ENCODE measurements at places on chromosomes 11 and 22.

DNA sequence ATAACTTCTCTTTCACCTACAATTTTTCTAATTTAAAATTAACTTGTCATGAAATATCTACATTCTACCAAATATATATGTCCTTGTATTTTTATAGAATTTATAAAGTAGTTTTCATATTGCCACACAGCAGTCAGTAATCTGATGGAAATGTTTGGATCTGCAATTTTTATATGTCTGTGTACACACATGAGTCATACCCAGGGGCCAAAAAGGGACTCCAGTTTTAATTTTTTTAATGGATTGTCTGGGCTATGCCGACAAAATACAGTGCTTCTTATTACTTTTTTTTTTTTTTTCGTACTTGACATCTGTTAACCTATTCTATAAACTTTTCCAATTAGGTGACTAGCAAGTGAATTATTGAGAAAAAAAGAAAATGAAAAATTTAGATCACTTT is 6.3 kb downstream of the GUCY1A2 start:
- no peak for DNase-seq

DNA sequence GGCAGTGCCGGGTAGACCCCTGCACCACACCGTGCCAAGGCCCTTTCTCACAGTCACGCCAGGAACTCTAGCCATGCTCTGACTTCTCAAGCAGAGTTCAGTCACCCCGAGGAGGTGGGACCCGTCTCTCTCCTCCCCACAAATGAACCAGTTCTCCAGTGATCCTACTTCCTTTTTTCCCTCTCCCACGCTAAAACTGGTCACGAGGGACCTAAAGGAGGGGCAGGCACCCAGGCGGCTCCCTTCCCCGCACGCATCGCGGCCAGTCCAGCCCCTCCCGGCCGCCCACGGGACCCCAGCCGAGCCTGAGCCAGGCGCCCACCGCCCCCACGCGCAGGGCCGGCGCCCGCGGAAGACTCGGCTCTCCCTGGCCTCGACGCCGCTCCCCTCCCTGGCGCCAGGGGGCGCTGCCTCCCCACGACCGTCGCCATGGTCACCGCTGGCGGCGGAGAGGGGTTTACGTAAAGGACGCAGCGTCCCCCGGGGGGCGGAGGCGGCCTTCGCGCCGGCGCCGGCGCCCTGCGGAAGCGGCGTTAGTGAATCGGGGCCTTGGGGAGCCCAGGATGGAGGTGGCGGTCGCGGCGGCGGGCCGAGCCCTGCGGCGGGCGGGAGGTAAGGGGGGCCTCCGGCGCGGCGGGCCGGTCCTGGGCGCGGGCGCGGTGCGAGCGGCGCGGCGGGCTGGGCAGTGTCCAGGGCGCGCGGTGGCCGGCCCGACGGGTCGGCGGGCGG is at the start of gene DAGLA:
DAGLA (plus strand) TSS at position 499 of the 729 bp plus-strand sequence. CDS start 39,765 bp downstream, outside the sequence.
- peak; percentile 85 for DNase-seq

DNA sequence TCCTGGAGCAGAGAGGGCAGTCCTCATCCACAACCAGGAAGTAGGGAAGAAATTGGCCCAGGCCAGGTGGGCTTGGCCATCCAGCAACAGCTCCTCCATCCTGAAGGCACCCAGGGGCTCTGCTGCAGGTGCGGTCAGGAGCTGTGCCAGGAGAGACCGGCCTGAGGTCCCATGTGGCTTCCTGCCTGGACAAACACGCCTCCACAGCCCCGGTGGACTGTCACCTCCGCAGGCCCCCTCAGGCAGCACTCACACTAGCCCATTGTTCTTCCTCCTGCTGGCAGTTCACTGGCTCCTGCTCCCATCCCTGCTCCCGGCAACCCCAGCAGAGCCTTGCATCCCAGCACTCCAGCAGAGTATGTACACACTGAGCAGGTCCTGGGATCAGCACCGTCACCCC is 16.0 kb upstream of the POU2AF1 start:
- DNase-seq: no peak

GRCh38 chr22:19715188-19715930 is 1.1 kb downstream of the SEPTIN5 start:
- DNase-seq: no peak

- DNase-seq: no peak
Measured at GRCh38 chr22:29744902-29745301, 21.9 kb downstream of the ZMAT5 start.

DNA sequence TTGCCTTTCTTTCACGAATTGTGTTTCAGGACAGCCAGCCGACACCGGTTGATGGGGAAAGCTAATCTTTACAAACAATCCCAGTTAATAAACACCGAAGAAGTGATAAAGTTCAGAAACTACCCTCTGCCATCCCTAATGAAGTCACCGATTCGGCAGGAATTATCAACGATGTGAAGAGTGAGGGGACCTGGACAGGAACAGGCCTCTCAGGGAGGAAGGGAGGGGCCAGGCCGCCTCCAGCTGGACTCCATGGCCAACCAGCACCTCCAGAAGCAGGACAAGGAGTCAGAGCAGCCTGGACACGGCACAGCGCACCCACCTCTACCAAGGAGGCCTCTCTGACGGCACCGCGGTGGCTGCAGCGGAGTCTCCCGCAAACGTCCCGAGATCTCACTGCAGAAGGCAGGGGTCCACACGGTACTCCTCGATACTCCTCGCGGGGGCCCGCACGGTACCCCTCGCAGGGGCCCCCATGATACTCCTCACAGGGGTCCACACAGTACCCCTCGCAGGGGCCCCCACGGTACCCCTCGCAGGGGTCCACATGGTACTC is 3.9 kb downstream of the TOLLIP start:
- DNase-seq: no peak

DNA sequence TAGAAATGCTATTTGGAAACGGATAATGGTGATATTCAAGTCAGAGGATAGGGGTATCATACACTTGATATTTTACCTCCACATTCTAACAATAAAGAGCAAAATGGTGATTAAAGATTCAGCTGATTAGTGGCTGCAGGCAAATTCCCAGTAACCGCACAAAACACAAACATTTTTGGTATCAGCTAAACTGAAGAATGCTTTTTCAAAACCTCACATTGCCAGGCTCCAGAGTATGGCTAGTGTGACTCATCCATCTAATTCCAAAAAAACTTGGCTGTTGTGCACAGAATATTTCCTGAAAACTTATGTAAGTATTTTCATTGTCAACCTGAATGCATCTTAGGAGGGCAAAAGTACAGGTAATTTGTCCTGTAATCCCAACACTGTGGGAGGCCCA is 10.9 kb downstream of the SRPRA start:
- no peak for DNase-seq

DNA sequence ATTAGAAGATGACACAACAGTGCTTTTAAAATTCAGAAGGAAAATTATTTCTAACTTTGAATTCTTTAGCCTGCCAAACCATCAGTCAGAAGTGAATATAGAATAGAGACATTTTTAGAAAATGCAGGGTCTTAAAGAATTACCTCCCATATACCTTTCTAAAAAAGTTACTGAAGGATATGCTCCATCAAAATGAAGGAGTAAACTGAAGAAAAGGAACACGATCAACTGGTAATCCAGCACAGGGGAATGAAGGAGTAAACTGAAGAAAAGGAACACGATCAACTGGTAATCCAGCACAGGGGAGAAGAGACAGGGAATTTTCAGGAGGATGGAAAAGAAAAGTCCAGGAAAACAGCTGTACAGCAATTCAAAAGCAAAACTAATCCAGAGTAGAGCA is 75.4 kb upstream of the LDLRAD3 start:
- no peak for DNase-seq

- no peak for DNase-seq
Measured at GRCh38 chr22:32822179-32822877, 20.8 kb downstream of the TIMP3 start.

DNA sequence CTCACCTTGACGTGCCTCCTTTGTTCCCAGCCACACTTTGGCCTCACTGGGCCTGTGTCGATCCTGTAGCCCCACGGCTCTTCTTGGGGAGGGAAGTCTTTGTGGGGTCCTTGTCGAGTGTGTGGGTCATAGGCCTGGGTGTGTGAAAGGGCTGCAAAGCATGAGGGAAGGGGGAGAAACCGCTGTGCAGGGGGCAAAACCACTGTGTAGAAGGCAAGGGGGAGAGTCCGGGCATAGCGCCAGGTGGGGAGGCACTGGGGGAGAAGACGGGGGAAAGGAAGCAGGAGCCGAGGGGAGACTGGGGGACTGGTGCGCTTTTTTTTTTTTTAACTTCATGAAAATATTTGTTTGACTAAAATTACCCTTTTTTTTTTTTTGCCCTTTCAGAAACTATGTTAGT is 65.1 kb upstream of the RASD2 start:
- no peak for DNase-seq

DNA sequence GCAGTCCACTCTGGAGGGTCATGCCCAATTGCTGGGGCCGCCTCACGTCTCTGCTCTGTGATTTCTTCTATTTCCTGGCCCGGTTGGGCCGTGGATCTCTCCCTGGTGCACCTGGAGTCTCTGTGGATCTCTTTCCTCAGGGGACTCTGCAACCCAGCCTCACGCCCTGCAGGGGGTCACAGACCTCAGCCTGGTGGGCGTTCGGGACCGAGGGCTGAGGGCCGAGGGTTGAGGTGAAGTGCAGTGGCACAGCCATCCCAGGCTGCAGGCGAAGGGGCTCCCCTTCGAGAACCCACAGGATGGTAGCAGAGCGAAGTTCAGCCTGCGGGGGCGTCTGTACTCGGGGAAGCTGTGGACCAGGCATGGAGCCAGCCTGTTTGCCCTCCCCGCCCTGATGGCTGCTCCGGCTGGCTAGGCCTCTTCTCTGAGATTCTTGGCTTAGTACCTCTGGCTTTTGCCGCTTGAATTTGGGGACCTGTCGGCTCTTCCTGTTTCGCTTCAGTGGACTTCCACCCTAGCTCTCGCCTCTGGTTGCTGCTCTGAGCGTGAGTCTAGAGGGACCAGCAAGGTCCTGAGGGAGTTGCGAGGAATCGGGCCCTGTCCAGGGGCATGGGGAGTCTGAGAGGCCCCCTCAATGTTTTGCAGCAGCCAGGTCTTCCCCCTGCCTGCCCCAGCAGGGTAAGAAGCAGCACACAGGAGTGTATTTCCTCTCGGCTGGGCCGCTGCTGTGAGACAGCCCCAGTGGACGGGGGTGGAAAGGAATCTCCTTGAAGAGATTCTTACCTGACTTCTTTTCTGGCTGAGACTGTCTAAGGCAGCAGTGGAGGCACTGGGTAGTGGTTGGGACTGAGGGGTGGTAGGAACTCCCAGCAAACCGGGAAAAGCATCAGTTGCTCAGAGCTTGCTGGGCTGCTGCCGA is 140.8 kb downstream of the TBC1D22A start:
- no peak for DNase-seq

DNA sequence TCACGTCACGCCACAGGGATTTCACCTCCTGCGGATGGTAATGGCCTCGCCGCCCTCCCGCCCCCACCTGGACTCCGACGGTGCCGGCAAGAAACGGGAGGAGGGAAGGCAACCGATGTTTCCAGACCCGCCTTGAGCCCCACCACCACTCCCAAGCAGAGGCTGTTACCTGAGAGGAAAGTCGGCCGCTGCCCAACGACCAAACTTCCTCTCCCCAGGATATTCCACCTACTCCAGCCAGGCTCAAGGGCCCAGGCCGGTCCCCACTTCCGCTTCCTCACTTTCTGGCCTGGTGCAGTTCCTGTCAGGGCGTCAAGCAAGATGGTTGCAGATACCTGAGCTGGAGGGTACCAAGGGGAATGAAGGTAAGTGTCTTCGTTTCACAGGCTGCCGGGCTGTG is at the start of gene ENTHD1:
ENTHD1 (minus strand) TSS at position 235 of the 400 bp plus-strand sequence. CDS start 6,012 bp downstream, outside the sequence.
- no peak for DNase-seq
